ENCODE measurements at places on chromosomes 16 and 17.

DNA sequence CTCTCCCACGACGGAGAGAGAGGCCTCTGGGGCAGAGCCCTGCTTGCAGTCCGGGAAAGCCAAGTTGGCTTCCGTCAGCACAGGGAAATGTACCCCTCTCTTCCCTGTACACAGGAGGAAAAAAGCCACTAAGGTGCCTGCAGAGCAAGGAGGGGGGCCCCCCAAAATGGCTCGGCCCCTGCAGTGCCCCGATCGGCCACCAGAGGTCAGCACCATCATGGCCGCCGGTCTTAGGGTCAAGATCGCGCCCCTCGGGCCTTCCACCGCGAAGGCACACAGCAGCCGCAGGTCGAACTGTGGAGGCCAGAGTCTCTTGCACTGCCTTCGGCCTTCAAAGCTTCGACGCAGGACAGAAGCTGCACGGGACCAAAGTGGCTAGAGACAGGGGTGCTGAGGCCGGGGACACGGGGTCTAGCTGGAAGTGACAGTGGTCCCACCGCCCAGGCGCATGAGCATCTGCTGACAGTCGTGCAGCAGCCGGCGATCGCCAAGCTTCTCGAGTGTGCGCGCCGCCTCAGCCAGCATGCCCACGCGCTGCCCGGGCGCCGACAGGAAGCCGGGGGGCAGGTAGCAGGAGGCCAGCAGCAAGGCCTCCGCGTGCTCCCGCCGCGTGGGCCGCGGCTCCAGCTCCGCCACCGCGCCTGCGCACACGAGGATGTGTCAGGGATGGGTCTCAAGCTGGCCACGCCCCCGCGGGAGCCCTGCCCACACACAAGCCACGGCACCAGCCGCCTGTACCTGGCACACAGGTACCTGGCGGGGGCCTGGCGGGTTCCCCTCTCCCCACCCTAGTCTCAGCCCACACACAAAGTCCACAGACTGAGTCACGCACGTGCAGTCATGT is 24.4 kb downstream of the SREBF1 start:
- no peak for DNase-seq

- DNase-seq: no peak
Observed at GRCh38 chr16:4820652-4821051, 18.2 kb upstream of the ROGDI start.

DNA sequence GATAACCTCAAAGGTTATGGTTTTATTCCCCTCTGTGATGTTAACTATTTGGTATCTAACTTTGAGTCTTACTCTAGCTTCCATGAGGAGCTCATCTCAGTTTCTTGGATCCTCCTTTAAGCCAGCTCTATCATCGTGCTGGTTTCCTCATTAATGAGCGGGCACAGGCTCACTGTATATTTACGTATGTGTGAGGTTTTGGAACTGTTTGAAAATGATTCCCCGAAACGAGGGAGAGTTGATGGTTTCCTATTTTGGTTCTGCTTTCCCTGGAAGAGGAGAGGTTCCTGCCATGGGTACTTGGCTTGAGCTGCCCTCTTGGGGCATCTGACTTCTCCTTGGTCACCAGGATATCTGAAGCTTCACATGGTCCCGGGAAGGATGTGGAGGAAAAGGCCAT is 32.7 kb upstream of the PIK3R6 start:
- DNase-seq: no peak

GRCh38 chr16:48978501-48978900 is 303.1 kb downstream of the CBLN1 start:
- no peak for DNase-seq

GRCh38 chr16:1054660-1055556 is 17.6 kb upstream of the SSTR5 start:
- no peak for DNase-seq

DNA sequence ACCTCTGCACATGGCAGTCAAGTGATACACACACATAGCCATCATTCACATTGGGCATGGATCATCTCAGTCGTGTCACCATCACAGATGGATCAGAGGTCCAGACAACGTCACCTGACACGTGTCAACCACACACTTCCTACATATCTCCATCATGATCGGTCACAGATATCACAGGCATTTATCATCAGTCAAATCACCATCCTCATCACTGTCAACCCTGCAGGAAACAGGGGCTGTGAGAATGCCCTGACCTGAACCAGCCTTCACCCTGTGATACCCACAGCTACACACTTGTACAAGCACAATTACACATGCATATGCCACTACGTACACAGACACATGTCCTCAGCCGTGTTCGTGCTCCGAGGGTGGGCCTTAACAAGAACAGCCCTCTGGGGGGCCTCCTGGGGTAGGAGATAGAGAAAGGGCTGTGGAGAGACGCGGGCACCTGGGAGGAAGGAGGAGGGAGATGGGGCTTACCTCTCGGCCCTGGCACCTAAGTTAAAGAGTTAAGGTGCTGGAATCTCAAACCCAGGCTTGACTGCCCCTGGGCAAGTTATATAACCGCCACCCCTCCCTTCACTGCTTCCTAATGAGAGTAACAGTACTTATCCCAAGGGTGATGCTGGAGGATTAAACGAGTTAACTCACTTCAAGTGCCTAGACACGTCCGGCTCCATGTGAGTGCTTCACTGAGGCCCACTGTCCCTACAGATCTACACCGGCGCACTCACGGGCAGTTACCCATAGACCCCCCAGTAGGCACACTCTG is 1.1 kb downstream of the SLC12A4 start:
- DNase-seq: no peak

DNA sequence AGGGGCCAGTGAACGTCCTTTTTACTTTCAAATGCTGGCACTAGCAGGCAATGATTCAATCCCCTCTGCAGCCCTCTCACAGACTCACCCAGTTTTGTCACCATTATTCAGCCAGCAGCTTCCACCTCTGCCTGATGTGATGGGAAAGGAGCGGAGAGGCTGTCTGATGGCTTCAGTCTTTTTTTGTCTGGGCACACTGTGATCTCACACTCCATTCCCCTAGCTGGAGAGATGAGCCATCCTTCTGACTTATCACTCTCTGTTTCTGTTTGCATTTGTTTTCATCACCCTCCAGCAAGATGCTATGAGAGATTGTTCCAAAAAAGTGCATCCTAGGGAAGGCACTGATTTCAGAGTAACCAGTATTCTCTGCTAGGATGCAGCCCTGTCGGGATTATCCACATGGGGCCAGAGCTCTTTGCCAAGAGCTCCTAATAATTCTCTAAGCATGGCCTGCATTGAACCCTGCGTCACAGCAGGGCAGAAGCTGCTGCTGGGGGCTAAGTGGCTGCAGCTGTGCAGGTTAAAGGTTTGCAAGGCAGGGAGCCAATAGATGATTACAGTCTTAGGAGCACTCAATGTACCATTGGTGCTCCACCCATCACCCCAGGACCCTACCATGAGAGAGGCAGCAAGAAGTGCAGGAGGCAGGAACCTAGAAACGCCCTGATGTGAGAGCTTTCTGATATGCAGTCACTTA is 236.1 kb upstream of the C16orf82 start:
- no peak for DNase-seq

DNA sequence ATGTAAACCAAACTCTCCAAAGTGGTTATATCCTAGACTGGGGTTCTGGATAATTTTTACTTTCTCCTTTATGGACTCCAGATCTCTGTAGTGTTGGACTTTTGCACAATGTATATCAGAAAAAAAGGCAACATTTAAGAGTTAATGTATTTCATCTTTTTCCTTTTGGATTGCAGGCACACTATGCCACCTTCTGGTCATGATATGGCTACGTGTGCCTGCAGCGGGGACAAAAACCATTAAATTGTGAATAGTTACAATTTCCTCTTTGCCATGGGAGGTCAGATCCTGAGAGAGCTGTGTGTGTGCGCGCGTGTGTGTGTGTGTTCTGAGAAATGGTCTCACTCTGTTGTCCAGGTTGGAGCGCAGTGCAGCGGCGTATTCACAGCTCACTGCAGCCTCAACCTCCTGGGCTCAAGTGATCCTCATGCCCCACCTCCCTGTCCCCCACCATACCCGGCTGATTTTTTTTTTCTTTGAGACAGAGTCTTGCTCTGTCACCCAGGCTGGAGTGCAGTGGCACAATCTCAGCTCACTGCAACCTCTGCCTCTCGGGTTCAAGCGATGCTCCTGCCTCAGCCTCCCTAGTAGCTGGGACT is 4.3 kb upstream of the SGF29 start:
- no peak for DNase-seq

GRCh38 chr17:16243801-16244567 is 27.0 kb downstream of the PIGL start:
- DNase-seq: no peak

GRCh38 chr17:36183001-36183971 is 6.8 kb upstream of the TBC1D3B start:
- no peak for DNase-seq

DNA sequence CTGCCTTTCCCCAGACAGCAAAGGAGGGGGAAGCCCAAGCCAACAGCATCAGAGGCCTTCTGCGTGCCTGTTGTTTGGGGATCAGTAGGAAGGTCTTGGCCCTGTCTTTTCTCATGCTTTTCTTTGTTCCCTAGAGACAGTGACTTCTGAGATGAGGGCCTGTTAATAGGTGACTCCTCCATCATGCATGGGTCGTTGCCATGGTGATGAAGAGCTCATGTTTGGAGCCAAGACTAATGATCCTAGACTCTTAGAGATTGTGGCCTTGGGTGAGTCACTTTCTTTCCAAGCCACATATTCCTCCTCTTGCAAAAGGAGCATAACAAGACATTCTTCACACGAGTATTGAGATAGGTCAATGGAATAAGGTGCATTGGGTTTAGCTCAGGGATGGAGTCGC is 201.1 kb upstream of the ASIC2 start:
- DNase-seq: peak; percentile 97

- no peak for DNase-seq
Observed at GRCh38 chr16:69889295-69889964, 61.7 kb upstream of the CLEC18A start.

GRCh38 chr17:14310101-14310500 is 9.2 kb downstream of the HS3ST3B1 start:
- DNase-seq: no peak

DNA sequence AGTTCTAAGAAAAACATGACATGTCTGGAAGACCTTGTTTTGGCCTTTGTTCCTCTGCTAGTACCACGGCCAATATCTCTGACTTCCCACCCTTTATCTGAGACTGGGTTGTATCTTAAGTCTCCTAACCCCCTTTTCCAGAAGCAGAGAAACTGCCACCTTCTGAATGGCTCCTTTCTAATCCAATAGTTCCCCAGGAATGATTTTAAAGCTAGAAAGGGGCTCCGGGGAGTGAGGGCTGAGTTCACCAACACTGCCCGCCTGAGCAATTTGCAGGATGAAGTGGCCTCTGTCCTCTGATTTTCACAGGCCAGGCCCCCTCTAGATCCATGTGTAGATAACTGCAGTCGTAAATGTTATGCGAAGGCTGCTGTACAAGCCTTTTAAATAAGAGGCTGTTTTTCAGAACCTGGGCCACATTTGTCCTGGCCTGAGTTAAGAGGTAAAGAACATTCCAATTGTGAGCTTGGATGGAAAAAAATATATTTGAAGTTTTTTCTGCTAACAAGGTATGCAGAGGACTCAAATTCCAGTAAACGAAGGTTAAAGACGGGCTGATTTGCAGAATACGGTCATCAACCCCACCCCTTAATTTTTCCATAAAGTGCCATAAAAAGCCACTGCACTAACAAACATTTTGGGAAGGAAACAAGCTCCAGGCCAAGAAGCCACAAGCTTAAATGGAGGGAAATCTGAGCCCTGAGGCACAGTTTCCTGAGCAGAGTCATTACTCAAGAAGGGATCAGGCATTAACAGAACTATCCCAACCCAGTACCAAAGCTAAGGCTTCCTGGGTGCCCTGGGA is 117.0 kb upstream of the MAF start:
- no peak for DNase-seq

GRCh38 chr17:31856750-31857149 is 2.3 kb downstream of the COPRS start:
- no peak for DNase-seq

GRCh38 chr16:710500-711075 is 4.3 kb upstream of the METRN start:
- no peak for DNase-seq

- no peak for DNase-seq
Observed at GRCh38 chr17:61280338-61280737, 119.3 kb upstream of the TBX2 start.

DNA sequence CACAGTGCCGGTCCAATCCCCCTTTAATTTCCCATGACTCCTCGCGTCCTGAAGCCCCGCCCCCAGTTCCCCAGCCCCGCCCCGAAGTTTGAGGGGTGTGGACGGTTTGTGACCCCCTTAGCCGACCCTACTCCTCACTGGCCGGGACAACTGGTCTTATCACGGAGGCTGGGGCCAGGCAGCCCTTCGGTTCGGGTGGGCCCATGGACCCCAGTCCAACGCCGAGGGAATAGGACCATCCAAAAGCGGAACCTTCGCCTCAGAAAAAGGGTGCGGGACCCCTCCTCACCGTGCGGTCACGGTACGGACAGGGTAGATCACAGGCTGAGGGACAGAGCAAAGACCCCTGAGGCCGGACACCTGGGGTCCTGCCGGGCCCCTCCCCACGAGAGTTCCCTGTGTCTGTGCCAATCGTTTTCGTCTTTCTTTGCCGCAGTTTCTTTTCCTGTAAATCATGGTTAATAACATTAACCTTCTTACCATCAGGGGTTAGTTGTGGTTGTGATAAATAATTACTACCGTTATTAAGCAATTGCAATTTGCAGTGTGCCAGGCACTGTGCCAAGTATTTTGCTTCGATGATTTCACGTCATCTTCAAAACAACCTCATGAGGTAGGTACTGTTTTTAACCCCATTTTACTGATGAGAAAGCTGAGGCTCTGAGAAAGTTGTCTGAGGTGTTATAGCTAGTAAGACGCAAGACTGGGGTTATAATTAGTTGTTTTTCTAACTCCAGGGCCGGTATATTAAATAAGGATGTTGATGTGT is 543 bp downstream of the TMUB2 start:
- peak; percentile 25 for DNase-seq

DNA sequence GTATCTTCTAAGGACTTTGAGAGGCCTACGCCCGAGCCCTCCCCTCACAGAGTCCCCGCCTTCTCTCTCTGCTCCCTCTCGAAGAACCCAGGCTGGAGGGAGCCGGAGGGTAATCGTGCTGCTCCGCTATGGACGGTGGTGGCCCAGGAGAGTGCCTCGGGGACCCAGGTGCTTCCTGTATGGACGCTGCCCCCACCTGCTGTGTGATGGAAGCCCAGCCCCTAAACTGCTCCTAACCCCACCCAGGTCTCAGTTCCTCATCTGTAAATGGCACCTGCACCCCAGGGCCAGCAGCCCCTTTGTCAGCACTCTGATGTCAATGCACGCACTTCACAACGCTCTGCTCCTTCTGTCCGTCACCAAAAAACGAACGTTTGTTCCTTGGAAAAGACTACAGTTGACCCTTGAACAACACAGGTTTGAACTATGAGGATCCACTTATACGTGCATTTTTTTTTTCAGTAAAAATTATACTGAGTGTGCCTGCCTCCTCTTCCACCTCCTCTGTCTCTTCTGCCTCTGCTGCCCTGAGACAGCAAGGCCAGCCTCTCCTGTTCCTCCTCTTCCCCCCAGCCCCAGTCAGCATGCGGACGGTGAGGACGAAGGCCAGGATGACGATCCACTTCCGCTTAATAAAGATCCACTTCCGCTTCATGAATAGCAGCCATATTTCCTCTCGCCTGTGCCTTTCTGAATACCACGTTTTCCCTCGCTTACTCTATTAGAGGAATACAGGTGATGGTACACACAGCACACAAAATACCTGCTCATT is 118.3 kb downstream of the BANP start:
- DNase-seq: no peak
